ENCODE measurements at places on chromosomes 3 and 15.

GRCh38 chr3:16334909-16335308, 69.9 kb downstream of the OXNAD1 start:
- no peak for DNase-seq

GRCh38 chr3:122395582-122395981, 11.6 kb downstream of the FAM162A start:
- DNase-seq = no peak

DNA sequence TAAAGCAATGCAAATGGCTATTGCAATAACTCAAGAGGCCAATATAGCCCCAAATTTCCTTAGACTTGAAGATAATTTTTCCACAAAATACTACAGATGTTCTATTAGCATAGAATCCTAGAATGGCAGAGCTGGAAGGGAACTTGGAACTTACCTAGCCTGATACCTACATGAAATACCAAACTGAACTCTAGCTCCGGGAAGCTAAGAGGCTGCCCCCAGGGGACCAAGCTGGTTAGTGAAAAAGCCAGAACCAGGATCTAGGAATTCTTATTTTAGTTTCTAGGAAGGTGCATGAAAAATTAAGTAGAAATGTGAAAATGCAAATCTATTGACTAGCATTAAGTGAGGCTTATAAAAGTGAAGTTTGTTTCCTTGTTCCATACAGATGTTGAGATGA, 256.0 kb upstream of the CBLB start:
- no peak for DNase-seq

DNA sequence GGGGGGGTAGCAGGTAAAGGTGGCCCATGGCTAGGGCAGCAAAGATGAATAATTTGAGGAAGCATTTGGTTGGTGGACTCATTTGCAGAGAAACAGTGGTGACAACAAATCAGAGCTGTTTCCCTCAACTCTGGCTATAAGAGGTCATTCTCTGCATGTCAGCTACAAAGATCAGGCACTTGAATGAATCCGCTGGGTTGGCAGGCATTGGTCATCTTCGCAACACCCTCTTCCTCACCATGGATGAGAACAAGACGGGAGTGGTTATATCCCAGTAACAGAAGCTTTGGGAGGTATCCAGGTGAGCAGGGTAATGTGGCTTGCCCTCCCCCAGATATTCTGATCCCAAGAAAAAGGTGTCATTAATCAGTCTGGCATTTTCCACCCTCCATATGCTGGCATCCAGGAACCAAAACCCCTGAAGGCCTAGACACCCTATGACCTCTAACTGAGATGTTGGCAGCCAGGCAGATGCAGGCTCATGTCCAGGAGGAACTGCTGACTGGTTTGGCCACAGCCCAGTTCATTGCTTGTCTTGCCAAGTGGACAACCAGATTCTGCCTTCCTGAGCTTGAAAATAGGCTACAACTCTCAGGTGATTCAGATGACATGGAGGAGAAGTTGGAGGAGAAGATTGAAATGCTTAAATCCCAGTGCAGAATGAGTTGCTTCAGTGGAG, 108.9 kb upstream of the TRIM42 start:
- DNase-seq = no peak

DNA sequence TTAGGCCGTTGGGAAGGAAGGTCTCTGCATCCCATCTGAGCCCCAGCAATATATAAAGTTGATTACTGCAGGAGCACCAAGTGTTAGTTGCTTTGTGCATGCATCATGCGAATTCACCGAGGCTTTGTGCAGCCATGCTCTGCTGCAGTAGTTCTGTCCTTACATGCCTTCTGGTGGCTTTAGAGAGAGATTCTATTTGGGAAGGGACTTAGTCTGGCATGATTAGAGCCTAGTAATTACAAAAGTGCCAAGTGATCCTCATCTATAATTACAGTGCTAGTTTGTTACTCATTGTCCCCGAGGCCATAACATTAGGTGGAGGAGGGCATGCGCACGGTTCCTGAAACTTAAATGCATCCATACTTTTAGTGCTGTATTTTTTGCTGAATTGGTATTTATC, 353.6 kb downstream of the CNTN4 start:
- DNase-seq = no peak

GRCh38 chr3:78101384-78101783, 1061.5 kb downstream of the ROBO2 start:
- DNase-seq = no peak

- DNase-seq = no peak
Observed at GRCh38 chr15:35271371-35272043, 186.4 kb upstream of the NANOGP8 start.

- no peak for DNase-seq
Observed at GRCh38 chr3:59876533-59877062, 826.8 kb upstream of the CFAP20DC start.

Measured in stimulated activated CD4-positive, alpha-beta T cell treated with anti-CD3 and anti-CD28 coated beads, Interleukin-12 subunit alpha, Interleukin-12 subunit beta, amount 100 ng/mL, for 48 hours (primary cell).